ENCODE measurements at places on chromosomes 11 and 22.

DNA sequence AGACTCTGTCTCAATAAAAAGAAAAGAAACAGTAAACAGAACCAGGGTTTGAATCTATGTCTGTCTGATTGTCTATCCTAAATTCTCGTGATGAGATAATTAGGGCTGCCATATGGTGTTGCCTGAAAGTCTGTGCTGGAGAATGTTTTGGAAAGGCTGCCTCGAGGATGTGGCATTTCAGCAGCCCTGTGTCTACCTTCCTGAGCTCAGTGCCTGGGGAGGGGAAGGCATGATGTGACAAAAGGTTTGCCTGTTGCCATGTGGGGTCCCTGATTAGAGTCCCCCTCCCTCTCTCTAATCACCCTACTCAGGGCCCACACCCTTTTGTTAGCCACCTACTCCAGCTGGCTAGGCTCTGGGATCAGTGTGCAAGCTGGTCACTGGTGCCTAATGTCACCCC is 15.2 kb downstream of the CD82 start:
- DNase-seq, result no peak

DNA sequence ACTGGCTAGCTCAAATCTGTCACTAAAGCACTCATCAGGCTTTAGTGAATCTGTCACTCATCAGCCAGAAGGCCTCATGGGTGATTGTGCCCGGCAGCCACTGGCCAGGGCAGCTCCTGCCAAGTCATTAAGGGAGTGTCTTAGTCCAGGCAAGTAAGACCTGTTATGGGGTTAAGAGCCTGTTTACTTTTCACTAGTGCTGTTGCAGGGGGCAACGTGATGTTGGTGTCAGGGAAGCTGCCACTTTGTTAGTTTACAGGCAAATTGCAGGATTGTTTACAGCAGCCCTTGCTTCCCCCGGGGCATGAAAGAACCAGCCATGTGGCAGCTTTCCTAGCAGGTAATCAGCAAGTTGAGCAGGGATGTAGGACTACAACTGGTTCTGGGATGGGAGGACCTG is 155.6 kb upstream of the NCAM1 start:
- no peak for DNase-seq

DNA sequence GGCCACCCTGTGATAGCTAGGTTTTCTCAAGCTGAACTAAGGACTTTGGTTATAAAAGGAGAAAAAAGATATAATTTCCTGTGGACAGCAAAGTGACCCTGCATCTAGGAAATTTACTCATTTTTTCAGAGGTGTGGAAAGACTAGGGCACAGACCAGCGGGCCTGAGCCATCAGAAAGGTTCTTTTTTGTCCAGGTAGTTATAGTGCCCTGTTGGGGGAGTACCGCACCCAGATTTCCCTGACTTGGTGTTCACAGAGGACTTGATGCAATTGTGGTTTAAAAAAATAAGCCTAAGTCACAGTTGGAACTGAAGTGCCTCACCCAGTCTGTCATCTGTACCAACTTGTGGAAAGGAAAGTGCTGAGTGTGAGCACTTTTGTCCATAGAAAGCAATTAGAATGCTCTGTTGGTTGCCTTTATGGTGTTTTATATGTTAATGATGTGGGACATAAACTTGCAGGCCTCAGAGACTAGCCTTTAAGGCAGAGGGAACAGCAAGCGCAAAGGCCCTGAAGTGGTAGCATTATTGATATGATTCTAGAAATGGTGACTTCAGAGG is 3.1 kb downstream of the SYT9 start:
- DNase-seq, result no peak

- no peak for DNase-seq
Measured at GRCh38 chr11:64400667-64401066, 41.7 kb downstream of the RPS6KA4 start.

DNA sequence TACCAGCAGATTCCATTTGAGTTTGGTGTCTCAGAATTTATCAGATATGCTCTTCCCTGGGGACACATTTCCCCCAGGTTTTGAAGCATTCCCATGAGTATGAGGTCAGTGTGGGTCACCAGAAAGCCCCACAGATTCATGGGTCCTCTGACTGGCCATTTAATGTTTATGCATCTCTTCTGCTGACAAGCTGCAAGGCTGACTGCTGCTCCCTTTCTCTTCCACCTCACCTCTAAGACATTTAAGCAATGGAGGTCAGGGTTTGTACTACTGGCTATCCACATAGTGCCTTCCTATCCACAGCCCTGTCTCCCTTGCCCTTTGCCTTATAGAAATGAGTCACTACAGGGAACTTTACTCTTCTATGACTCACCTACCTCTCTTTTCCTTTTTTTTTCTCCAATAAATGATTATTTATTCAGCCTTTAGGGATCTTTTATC is 106.0 kb upstream of the TIMP3 start:
- no peak for DNase-seq

GRCh38 chr22:30829901-30830550 is 135.4 kb downstream of the OSBP2 start:
- no peak for DNase-seq

- no peak for DNase-seq
Measured at GRCh38 chr22:50560034-50560433, 2.7 kb downstream of the SYCE3 start.

GRCh38 chr11:66906061-66906733 is 49.3 kb downstream of the LRFN4 start:
- peak; percentile 24 for DNase-seq

DNA sequence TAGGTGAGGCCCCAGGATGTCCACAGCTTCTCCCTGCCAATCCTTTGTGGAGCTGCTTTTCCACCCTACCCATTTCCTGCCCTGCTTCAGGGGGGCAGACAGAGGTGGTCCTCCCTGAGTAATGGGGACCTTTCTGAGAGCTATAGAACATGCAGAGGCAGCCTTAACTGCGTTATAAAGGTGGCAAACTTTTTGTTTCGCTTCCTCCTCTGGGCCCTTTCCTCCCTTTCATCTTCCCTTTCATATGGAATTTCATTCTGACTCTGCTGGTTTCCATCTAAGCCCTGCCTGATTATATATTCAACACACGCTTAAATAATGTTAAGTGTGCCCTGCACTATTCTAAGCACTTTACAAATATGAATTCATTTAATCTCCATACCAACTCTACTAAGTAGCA is 169.3 kb upstream of the E2F8 start:
- DNase-seq, result no peak

- DNase-seq, result no peak
Measured at GRCh38 chr11:118295199-118295598, 9.3 kb upstream of the CD3E start.

GRCh38 chr22:31049815-31050420 is 31.2 kb upstream of the SMTN start:
- no peak for DNase-seq

- no peak for DNase-seq
Measured at GRCh38 chr11:117144477-117145392, 648 bp downstream of the PAFAH1B2 start.

DNA sequence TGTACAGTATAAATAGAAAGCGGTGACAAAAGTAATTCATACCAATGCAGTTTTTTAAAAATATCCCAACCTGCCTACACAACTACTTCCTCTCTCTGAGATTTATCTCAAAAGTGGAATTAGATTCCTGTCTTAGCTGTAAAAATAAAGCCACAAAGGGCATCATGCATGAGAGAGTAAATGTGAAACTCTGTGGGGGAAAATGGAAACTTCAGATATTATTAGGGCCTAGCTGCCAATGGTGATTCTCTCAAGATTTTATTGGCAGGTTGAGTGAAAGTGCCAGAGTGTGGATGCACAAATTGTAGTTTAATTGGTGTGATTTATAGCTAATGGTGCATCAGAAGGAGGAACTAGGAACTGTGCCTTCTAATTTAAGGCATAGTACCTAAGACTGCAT is 356.9 kb upstream of the CCDC90B start:
- DNase-seq, result no peak

DNA sequence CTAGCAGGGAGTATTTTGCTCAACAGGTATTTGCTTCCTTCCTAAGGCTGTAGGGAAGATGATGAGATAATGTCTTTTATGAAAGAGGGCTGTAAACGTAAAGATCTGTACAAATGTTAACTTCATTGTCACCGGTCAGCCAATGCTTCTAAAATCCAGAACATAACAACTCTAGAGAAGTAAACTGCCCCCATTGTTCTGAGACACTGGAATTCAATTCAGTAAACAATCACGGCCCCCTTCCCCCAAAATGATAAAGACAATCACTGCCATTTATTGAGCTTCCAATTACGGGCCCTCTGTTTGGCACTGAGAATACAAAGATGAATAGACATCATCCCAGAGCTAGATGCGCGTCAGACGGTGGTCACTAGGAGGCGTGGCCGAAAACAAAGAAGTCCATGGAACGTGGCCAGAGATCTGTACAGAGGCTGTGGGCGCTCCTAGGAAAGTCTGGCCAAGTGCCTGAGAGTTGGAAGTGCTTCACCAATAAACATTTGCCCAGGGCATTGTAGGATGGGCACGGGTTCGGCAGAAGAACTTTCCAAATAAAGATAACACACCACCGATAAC is 576 bp downstream of the TMEM258 start:
- DNase-seq, result peak; percentile 79

- DNase-seq, result no peak
Measured at GRCh38 chr22:36480941-36481392, 473 bp downstream of the TXN2 start.

DNA sequence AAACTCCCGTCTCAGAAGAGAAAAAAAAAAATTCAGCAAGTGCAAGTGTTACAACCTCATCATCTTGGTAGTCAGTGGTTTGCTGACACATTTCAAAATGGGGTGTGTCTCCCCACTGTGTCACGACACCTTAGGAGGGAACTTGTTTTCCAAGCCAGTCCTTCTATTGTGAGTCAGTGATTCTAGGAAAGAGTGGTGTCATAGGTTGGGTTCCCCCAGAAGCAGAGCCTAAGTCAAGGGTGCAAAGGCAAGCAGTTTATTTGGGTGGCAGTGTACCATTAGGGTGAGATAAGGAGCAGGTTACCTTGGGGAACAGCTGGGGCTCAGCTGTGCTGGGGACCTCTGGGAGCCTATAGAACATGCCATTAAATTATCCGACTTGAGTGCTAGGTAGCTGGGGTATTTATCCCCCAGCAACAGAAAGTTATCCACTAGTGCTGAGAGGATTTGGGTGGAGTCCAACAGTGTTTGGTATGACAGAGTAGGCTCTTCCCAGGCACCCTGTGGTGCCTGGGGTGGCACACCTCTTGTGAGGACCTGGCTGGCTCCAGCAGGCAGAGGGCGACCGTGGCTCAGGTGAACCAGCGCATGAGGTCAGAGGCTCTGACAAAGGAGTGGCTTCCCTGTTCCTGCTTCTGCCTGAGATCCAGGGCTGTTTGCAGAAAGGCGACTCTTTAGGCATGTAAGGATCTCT is 41.7 kb downstream of the KIAA1671 start:
- no peak for DNase-seq

DNA sequence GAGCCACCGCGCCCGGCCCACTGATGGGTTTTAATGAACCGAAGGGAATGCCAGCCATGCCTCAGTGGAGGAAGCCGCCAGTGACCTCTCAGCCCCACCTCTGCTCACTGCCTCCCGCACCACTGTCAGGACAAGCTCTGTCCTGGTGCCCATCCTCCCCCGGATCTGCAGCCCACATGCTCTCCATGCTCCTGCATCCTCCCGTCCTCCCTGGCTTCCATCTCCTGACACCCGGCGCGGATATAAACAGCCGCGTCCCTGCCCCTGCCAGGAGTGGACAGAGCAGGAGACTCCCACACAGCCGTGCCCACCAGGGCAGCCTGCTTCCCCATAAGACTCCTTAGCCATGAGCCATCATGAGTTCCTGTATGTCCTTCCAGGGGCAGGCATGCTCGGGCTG is 26.9 kb downstream of the MACROD1 start:
- no peak for DNase-seq

- DNase-seq, result peak; percentile 66
Measured at GRCh38 chr11:132114185-132114584, 743.8 kb downstream of the NTM start.

- DNase-seq, result no peak
Measured at GRCh38 chr11:79431535-79431934, 9.3 kb downstream of the TENM4 start.

DNA sequence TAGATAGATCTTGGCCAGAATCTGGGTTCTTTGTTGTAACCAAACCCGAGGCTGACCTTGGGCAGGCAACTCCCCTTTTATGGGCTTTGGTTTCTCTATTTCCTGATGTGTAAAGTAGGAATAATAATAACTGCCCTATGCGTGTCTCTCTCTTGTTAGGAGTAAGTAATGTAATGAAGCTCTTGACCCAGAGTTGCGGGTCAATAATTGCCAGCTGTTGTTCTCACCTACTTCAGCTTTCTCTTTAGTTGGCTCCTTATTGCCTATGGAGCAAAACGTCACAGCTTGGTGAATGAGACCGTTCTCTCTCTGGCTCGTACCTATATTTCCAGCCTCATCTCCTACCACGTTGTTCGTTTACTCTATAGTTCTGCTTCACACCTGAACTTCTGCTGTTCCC is 56.6 kb upstream of the KIRREL3 start:
- DNase-seq, result no peak

- DNase-seq, result no peak
Measured at GRCh38 chr22:24099071-24099470, 82.2 kb upstream of the SUSD2 start.

DNA sequence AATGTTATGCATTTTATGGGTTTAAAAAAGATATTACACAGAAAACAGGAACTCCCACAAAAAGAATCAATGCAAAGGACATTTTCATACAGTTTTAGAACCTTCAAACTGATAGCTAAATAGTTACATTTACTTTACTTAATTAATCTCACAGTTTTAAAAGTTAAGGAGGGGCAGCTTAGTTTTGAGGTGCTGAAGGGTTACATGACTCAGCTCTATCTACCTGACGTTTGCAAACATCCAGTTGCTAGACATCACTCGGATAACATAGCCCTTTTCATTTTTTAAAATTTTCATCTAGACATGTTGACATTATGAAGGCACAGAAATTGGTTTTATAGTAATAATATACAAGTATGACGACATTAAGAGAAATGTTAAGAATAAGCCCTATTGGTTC is 53.7 kb upstream of the HSD17B12 start:
- DNase-seq, result no peak

GRCh38 chr11:93080146-93080759 is 110.8 kb downstream of the MTNR1B start:
- DNase-seq, result no peak

DNA sequence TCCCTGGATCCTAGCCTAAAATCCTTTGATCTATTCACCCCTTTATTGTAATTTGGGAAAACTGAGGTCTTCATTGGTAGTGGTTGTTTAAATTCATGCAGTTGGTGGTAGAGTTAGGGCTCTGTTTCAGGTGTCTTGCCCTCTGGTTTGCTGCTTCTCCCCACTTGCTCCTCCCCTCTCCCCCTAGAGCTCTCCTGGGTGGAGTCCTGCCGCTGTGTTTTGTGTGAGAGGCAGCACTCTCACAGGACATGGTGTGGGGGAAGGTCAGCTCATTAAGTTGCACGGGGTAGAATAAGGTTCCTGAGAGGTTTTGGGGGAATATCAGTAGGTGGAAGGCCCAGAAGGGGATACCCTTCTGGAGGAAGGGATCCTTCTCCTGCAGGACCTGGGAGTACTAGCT is 98.1 kb upstream of the NECTIN1 start:
- no peak for DNase-seq

DNA sequence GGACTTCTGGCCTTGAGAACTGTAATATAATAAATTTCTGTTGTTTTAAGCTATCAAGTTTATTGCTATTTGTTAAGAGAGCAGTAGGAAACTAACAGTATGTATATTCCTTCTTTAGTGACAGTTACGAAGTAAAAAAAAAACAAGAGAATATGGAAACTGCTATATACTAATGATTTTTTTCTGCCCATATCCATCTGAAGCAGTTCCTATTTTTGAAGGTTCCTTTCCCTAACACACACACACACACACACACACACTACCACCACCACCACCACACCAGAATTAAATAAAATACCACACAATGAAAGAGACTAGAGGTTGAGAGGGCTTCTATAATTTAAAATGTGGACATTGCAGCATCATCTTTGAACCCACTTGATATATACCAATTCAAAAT is 44.4 kb upstream of the CARD18 start:
- no peak for DNase-seq
